Activated T-helper 1 cell treated with anti-CD3 and anti-CD28 coated beads, Interleukin-2, amount 50 U/mL, for 16 hours (primary cell): ENCODE measurements at places on chromosomes 2 and 18.

DNA sequence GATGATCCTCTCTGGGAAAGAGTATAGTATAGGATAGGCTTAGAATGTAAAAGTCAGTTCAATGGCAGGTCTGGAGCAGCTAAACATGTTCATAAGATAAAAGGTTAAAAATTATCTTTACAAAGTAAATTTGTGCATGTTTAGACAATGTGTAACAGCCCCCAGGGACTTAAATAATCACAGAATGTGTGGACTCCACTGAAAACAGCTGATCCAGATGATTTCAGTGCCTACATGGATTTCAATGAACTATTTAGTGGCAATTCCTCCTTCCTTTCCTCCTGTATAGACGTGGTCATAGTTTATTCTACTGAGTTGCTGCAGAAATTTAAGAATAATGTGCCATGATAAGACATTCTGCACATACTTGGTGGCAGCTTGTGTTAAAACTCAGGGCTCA, 42.9 kb downstream of the ARHGEF33 start:
- no peak for DNase-seq

GRCh38 chr2:33342171-33342570, 134.3 kb upstream of the RASGRP3 start:
- DNase-seq = no peak

DNA sequence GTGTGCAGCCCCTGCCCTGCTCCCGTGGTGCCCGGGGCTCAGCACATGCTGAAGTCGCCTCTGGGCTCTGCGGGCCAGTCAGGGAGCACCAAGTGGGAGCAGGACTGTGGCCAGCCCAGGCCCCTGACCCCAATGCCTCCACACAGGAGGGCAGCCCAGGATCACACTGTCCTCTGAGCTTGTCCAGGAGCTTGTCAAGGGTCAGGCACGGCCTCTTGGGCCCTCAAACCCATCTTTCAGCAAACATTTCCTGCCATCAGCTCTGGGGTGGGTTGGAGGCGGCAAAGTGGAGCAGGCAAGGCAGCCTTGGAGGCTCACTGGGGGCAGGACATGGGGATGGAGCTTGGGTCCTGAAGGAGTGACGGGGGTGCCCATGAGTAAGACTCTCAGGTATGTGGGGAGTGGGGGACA, 10.3 kb downstream of the SNED1 start:
- no peak for DNase-seq

GRCh38 chr2:229205704-229206103, 65.4 kb downstream of the PID1 start:
- no peak for DNase-seq

DNA sequence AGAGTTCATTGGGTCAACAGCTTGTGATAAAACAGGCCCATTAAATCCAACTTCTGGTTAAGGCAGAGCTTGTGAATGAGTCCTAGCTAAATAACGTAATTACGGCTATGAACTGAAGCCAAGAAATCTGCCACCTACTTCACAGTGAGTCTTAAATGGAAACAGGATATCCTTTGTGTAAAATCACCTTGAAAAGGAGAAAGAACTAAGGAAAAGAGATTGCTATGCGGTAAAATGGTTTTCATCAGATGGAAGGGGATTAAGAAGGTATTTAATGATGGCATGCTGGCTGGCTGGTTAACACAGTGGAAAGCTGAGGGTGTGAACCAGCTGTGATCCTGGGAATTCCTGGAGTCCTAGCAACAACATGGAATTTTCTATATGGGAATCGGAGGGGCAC, 156.6 kb downstream of the DOK6 start:
- no peak for DNase-seq

- DNase-seq = no peak
Measured at GRCh38 chr2:200608341-200609027, 22.7 kb downstream of the AOX1 start.

GRCh38 chr2:98463081-98463481, 18.4 kb downstream of the INPP4A start:
- no peak for DNase-seq

GRCh38 chr2:205857520-205858237, 175.4 kb downstream of the NRP2 start:
- DNase-seq = no peak

- no peak for DNase-seq
Measured at GRCh38 chr2:18123577-18123976, 245.1 kb downstream of the KCNS3 start.

DNA sequence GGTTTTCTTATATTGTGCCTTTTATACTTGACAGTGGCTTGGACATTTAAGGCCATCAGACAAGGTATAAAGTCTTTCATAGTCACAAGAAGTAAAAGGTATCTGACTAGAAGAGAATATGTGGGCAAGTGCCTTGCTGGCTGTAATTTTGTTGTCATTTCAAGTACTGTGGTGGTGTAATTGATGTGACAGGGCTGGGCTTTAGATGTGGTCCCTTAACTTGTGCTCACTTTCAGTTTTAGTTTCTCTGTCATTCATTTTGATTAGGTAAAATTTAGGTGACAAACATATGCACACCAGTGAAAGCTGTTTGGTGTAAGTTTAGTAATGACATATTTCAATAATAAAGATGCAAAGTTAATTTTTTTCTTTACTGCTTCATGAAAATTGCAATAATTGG, 31.2 kb upstream of the TBR1 start:
- no peak for DNase-seq
